ENCODE measurements at places on chromosomes 1 and 21. TPM values are rescaled to one million over a fixed set of nuclear protein-coding genes. Genes with fewer than 3 reads are reported as not detected.
A peak's percentile ranks its signal among the peaks of the same experiment; 100 is the strongest.

Gene RIMS3
- total RNA-seq, result 1.0 TPM

Gene FCRL5
- total RNA-seq, result not detected

Gene WDTC1
- 15.3 TPM for total RNA-seq

Gene TSPAN2
- 1.8 TPM for total RNA-seq

Gene LRRC8B
- 9.5 TPM for total RNA-seq

Gene CRP
- total RNA-seq, result not detected

Gene RPE65
- 0.70 TPM for total RNA-seq

Gene FNBP1L
- total RNA-seq, result 98.8 TPM

Gene SLC5A3
- 64.0 TPM for total RNA-seq

Gene EDN2
- 0.40 TPM for total RNA-seq

DNA sequence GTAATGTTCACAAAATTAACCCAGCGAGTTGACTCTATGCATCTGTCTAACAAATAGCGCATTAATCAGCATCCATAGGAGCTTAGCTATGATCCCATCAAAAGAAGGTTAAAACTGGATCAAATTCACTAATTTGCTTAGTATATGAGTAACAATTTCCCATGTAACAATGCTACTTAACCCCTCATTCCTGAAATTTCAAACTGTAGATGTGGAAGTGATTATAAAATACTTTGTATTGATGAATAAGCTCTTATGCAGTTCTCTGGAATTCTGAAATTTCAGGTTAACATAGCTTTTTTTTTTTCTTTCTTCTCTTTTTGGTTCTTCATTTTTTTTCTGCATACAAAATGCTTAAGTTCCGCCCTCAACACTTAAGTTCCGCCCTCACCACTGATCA, 1272.7 kb downstream of the KCNT2 start:
- H3K36me3 ChIP-seq, result no peaks in the 10 kb centered on the region
- no peak overlapping the region for H3K4me3 ChIP-seq
- DNase-seq, result no peak
- no peak overlapping the region for H3K27ac ChIP-seq
- H3K27me3 ChIP-seq, result no peaks in the 10 kb centered on the region

GRCh38 chr1:151998611-151999362, 5.1 kb upstream of the S100A10 start:
- H3K4me3 ChIP-seq, result no peak overlapping the region
- peak overlapping the region; percentile 84 for H3K27ac ChIP-seq
- peaks cover 31% of the 10 kb centered on the region for H3K4me1 ChIP-seq
- no peaks in the 10 kb centered on the region for H3K36me3 ChIP-seq

DNA sequence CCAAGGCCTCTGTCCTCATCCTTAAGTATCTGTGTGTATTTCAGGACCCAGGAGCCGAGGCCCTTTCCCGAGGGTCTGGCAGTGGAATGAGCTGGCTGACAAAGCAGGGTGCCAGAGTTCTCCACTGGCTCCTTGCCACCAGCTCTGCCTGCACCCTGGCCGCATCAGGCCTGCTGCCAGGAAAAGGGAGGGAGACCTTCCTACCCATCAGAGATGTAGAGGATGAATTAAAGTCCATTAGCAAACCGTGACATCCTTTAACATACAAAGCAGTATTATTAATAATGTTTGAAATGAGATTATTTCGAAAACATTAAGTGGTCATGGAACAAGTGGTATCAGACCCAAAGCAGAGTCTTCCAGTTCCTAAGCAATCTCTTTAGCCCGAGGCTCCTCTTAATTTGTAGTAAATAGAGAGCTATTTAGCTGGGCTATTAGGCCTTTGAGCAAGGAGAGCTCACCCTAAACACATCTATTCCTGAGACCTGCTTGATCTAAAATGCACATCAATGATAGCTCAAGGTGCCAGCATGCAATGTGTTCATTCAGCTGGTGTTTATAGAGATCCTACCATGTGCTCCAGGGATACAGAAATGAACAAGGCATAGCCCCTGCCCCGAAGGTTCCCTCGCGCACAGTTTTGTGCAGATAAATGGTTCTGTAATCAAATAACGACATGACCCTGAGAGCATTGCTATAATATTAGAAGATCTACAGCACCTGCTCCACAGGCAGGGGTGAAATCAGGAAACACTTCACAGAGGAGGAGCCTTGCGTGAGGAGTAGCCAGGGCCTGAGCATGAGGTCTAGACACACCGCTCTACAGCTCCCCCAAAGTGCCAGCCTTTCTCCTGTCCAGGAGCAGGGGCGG, 44.0 kb downstream of the FAM163A start:
- no peak for DNase-seq
- no peak overlapping the region for H3K4me3 ChIP-seq
- no peaks in the 10 kb centered on the region for H3K4me1 ChIP-seq
- no peaks in the 10 kb centered on the region for H3K27me3 ChIP-seq
- H3K36me3 ChIP-seq, result no peaks in the 10 kb centered on the region

DNA sequence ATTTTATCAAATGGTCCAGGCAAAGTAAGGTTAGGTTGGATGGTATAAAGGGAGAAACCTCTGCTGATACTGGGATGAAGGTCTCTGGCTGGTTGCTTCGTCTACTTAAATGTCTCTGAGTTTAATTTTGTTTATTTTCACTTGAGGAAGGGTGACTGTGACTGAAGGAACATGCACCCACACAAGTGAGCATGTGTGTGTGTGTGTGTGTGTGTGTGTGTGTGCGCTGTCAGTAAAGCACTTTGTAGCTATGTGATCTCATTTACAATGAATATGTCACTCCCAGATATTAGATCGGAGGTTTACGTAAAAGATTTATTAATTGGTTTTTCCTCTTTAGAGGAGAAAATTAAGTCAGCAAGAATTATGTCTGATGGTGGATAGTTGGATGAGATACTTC, 4.4 kb downstream of the FOXD2 start:
- peaks cover 17% of the 10 kb centered on the region for H3K4me1 ChIP-seq
- no peak overlapping the region for H3K27ac ChIP-seq
- DNase-seq, result no peak
- peaks cover 87% of the 10 kb centered on the region for H3K27me3 ChIP-seq

DNA sequence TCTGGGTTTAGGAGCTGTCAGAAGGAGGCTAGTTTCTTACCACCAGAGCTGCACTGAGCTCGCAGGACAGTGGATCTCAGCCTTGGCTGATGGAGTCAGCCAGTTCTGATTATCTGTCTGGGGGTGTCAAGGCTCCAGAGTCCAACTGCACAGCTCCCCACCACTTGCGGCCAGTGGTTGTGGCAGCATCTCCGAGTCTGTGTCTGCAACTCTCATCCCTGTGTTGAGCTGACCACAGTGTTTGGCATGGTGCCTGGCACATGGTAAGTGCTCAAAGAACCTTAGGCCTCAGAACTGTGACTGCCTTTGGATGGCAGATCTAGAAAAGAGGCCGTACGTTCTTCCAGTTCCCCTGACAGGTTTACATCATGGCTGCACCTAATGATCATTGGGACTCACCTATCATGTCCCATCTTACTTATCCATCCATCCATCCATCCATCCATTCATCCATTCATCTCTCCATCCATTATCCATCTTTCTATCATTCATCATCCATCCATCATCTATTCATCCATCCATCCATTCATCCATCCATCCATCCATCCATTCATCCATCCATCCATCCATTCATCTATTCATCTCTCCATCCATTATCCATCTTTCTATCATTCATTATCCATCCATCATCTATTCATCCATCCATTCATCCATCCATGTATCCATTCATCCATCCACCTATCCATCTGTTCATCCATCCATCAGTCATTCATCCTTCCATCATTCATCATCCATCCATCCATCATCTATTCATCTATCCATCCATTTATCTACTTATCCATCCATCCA, 114.5 kb downstream of the CRYAA start:
- H3K27me3 ChIP-seq, result no peaks in the 10 kb centered on the region
- no peaks in the 10 kb centered on the region for H3K36me3 ChIP-seq
- H3K4me1 ChIP-seq, result peaks cover 11% of the 10 kb centered on the region
- DNase-seq, result no peak

DNA sequence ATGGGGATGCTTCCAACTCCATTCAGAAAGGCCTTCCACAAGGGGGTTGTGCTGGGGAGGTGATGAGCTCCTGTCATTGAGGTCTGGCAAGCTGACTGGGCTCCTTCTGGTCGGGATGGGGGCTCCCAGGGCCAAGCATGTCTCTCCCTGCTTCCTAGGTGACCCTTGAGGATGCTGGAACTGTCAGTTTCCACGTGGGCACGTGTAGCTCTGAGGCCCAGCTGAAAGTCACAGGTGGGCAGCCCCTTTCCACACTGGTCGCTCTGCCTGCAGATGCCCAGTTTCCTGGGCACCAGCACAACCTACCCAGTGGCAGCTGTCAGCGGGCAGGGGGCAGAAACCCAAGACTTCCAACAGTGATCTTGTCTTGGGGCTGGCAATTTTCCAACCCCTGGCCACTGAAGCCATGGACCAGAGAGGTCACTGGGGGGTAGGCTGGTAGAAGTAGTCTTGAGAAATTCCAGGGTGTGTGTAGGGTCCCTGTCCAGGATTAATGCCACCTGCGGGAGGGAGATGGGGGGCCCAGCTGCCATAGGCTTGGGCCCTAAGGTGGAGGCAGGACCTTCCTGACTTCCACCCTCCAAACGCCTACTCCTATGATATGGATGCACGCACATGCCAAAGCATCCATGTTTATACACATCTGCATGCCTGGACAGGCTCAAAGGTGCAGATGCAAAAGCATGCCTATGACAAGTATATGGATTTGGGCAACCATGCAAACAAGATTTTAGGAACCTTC, 97.1 kb downstream of the TRIM11 start:
- no peak for DNase-seq
- H3K36me3 ChIP-seq, result no peaks in the 10 kb centered on the region
- H3K4me1 ChIP-seq, result no peaks in the 10 kb centered on the region
- no peak overlapping the region for H3K4me3 ChIP-seq

DNA sequence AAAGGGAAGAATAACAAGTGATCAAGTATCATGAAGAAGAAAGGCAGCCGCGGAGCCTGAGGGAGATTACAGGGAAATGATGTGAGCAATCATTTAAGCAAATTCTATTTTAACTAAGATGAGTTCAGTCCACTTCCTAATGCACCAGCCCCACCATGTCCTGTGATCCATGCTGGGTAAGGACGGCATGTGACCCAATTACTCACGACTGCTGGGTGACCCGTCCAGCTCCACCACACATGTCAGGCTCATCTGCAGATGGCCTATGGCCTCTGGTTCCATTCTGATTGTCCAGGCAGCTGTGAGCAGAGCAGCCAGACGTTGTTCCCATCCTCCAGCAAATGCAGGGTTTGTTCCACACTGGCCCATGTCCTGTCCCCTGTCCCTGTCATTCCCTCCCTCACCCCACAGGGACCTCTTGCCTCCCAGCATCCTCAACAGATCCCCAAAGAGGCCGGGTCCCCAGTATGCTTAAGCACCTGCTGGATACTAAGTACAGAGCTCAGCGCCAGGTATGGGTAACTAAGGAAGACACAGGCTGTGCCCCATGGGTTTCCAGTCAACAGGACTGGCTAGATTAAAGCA, 87.9 kb downstream of the MATN1 start:
- peaks cover 7% of the 10 kb centered on the region for H3K27me3 ChIP-seq
- no peak overlapping the region for H3K27ac ChIP-seq
- no peak for DNase-seq
- no peaks in the 10 kb centered on the region for H3K36me3 ChIP-seq
- H3K4me1 ChIP-seq, result no peaks in the 10 kb centered on the region
- no peak overlapping the region for H3K4me3 ChIP-seq

GRCh38 chr1:183543619-183544204, 46.5 kb downstream of the NCF2 start:
- H3K27ac ChIP-seq, result peak overlapping the region; percentile 78
- H3K4me3 ChIP-seq, result no peak overlapping the region
- H3K36me3 ChIP-seq, result no peaks in the 10 kb centered on the region
- DNase-seq, result peak; percentile 74
- peaks cover 5% of the 10 kb centered on the region for H3K4me1 ChIP-seq

- H3K36me3 ChIP-seq, result no peaks in the 10 kb centered on the region
- peaks cover 7% of the 10 kb centered on the region for H3K4me1 ChIP-seq
- peak overlapping the region; percentile 60 for H3K27ac ChIP-seq
- H3K27me3 ChIP-seq, result no peaks in the 10 kb centered on the region
- DNase-seq, result peak; percentile 63
Observed at GRCh38 chr1:15939181-15940109, 36.5 kb downstream of the ZBTB17 start.

GRCh38 chr1:42936309-42937078, 22.2 kb downstream of the SLC2A1 start:
- peak; percentile 85 for DNase-seq
- no peaks in the 10 kb centered on the region for H3K36me3 ChIP-seq
- H3K4me1 ChIP-seq, result peaks cover 68% of the 10 kb centered on the region
- no peaks in the 10 kb centered on the region for H3K27me3 ChIP-seq
- peak overlapping the region; percentile 89 for H3K27ac ChIP-seq

DNA sequence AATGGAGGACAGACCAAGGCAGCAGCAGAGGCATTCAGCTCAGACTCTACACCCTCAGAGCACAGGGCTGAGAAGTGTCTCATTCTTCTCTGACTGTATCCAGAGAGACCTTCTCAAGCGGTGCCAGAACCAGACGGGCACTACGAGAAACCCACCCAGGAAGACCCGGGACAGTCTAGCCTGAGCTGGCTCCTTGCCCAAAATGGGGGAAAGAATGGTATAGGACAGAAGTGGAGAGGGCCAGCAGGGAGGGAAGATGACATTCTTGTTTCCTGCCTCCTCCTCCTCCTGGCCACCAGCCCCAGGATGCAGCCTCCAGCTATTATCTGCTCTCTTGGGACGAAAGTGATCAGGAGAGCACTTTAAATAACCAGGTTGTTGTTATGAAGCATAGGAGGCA, 22.6 kb upstream of the PRELP start:
- no peak overlapping the region for H3K27ac ChIP-seq
- H3K36me3 ChIP-seq, result no peaks in the 10 kb centered on the region
- no peaks in the 10 kb centered on the region for H3K27me3 ChIP-seq
- DNase-seq, result no peak
- H3K4me3 ChIP-seq, result no peak overlapping the region

DNA sequence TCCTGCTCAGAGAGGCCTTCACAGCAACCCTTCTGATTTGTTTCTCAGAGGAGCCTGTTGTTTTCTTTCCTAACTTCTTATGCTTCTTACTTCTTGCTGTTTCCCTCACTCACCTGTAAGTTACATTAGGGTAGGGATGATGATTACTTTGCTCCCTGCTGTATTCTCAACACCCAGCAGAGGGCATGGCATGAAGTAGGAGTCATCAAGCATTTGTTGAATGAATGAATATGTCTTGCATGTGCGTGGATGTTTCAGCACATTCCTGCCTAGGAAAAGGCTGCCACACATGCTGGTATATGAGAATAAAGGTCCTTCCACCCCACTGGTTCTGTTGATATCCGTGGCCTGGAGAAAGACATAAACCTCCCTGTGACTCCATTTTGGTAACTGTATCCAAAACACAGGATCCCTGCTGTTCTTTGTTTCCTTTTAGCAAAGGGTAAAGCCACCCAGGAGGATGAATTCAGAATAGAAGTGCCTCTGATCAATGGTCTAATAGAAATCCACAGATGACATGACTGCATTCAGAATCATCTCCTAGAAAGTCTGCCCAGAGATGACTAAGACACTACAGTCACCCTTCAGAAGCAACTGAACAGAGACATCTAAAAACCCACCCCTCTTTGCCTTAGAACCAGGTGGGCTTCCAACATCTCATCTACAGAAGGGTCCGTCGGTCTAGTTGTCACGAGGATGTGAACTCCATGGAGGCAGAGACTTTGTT, 168.8 kb downstream of the ZSCAN20 start:
- DNase-seq, result peak; percentile 45
- H3K27ac ChIP-seq, result no peak overlapping the region
- H3K27me3 ChIP-seq, result peaks cover 8% of the 10 kb centered on the region
- no peaks in the 10 kb centered on the region for H3K36me3 ChIP-seq
- H3K4me3 ChIP-seq, result no peak overlapping the region
- H3K4me1 ChIP-seq, result no peaks in the 10 kb centered on the region

GRCh38 chr1:214583824-214584554, 19.0 kb upstream of the CENPF start:
- no peaks in the 10 kb centered on the region for H3K4me1 ChIP-seq
- DNase-seq, result no peak
- H3K27ac ChIP-seq, result no peak overlapping the region
- no peak overlapping the region for H3K4me3 ChIP-seq
